Upper lobe of left lung (tissue), 6 donors: ENCODE measurements at places on chromosomes 16 and 17.

DNA sequence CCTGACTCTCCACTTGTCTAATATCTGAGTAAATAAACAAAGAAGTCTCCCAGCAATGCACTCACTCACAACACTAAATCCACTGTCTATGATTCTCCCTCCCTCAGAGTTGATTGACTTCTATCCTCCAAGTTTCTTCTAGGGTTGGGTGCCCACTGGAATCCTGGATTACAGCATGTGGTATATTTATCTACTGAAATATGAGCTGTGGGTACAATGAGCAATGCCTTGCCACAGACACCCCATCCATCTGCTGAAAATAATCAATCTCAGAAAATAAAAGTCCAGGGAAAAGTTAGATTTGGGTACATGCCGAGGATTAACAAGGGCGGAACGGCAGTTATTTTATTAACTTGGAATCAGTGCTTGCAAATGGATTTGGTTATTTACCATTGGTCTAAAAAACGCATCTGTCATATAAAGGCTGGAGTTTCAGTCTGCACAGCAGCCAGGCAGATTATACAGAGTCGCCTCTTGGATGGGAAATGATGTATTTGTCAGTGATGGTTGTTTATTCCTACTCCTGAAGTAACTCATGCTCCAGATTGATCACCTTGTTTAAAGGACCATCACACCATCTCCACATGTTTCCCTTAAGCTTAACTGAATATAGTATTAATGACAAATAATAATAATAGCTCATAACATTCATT, 193.9 kb upstream of the SOX9 start:
- no peak for DNase-seq

DNA sequence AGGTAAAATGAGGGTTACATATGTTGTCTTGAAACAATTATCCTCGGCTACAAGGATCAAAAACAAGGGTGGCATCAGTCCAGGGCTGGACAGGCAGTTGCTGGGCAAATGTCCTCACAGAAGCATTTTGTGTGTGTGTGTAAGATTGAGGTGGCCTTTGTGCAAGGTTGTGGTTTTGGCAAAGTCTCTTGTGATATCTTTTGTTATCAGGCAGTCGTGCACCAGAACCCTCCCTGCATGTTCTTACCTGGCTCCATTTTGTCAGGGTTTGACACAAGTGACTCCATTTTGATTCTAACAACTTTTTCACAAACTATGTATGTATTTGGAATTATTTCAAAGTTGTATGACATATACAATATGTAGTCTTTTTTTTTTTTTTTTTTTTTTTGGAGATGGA, 20.0 kb downstream of the CHAD start:
- no peak for DNase-seq

- DNase-seq, result no peak
Measured at GRCh38 chr17:47855737-47856136, 4.8 kb upstream of the SP6 start.

- no peak for DNase-seq
Measured at GRCh38 chr16:66660422-66661209, 35.9 kb downstream of the CMTM4 start.

DNA sequence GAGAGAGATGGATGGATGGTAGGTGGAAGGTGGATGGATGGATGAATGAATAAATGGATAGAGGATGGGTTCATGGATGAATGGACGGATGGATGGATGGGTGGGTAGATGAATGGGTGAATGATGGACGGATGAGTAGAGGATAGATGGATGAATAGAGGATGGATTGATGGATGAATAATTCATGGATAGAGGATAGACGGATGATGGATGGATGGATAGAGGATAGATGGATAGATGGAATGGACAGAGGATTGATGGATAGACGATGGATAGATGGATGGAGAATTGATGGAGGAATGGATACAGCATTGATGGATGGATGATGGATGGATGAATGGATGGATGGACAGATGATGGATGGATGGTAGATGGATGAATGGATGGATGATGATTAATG, 91.7 kb downstream of the MYH11 start:
- no peak for DNase-seq

GRCh38 chr16:53898993-53899392, 195.0 kb downstream of the FTO start:
- no peak for DNase-seq
